ENCODE measurements at places on chromosomes 7 and 10.
A peak's percentile ranks its signal among the peaks of the same experiment; 100 is the strongest.

DNA sequence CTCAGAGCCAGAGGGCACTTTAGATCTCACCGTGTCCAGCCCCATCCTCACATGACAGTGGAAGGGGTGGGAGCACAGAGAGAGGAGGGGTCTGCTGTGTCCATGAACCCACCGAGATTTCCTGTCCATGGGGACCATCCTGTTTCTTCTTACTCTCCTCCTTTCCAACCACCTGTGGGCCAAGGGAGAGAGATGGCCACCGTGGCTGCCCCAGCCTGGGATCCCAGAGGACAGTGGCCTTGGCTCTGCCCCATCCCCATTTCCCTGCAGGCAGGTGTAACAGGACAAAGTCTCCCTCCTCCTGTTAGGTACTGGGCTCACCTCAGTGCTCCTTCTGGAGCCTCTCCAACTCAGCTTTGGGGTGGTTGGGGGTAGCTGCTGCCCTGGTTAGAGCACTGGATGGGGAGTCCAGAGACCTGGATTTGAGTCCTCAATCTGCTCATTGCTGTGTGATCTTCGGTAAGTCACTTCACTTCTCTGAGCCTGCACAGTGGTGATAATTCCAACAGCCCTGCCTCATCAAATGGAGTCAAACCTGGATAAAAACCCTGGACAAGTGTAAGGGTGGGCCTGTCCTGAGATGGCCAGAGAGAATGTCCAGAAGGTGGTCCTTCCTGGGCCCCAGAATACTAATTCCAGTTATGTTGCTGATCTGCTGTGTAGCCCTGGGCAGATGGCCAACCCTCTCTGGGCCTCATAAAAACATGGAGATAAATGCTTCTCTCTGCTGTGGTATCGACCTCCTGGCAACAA is 17.8 kb upstream of the PCBD1 start:
- no peak for DNase-seq

DNA sequence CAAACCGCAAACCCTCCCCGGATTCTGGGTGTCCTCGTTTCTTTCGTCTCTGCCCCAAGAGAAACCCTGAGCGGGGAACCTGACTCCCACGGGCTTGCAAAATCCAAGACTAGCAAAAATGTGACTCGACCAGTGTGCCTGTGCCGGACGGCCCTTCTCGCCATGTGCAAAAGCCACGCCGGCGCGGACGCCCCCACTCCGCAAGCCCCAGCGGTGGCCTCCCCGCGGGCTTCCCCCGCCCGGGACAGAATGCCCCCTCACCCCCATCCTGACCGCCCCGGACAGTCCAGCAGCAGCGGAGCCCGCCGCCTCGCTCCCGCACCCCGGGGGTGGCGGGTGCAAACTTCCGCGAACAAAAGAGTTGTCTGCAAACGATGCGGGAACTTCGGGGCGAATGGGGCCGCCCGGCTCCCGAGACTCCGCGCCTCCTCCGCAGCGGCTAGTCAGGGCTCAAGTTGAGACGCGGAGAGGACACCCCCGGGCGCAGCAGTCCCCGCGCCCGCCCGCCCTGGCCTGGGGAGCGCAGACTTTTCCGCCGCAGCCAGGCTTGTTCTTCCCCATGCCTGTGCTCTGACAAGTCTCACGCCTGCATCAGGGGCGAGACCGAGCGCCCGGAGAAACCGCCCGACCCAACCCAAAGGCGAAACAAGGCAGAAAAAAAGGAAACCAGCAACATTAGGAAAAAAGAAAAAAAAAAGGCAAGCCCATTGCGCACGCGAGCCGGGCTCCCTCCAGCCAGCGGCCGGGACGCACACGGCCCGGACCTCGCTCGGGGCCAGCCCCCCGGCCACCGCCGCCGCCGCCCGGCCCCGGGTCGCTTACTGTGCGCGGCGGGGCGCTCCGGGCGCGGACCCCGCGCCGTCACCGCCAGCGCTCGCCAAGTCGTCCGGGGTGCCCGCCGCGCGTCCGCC is 732 bp downstream of the FAM53B start:
- DNase-seq: no peak

DNA sequence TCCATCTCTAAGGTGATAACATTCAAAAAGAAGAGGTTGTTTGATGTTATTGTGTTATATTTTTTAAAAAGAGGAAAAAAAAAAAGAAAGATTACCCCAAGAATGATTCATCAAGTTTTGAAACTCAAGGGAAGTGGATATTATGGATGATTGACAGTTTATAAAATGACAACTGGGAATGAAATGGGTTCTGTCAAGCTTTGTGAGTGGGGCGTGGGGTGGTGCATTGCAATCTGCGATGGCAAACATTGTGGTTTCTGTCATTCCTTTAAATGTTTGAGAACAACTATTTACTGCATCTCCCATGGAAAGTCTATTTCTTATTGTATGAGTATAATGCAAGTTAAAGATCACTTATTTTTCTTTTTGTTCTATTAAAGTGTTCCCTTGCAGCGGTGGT is 297.0 kb downstream of the CCDC3 start:
- no peak for DNase-seq

DNA sequence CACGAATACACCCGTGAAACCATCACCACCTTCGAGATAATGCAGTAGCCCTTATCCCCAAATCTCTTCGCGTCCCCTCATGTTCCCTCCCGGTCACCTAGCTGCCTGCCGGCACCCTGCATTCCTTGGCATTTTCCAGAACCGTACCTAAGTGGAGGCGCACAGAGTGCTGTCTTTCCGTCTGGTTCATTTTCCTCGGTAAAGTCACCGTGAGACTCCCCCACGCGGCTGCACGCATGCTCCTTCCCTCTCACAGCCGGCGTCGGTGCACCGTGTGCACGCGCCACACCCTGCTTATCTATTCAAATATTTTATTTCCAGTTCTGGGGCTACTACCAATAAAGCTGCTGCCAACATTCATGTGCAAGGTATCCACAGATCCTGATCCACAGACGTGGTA is 65.5 kb upstream of the NKX6-2 start:
- no peak for DNase-seq

GRCh38 chr7:50366311-50366710 is 61.8 kb downstream of the IKZF1 start:
- no peak for DNase-seq

- no peak for DNase-seq
Measured at GRCh38 chr10:120734483-120735078, 116.6 kb upstream of the WDR11 start.

- no peak for DNase-seq
Measured at GRCh38 chr10:61987951-61988379, 86.5 kb downstream of the ARID5B start.

DNA sequence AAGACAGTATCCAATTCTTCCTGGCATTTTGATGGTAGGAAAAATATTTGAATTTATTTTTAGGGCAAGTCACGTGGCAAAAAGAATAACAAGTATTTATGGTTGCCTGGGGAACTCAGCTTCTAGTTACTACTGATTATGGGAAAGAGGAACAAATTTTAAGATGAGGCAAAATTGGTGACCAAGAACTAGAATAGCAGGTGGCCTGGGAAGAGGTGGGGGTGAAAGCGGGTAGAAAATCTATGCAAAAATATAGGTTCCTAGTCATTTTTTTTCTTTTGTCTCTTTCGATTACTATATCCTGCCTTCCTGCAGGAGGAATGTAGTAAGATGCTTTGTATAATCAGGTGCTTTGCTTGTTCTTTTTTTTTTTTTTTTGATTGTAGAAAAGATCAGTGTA is 27.8 kb downstream of the ENTPD1 start:
- no peak for DNase-seq

GRCh38 chr10:86363833-86364490 is 2.6 kb downstream of the GRID1 start:
- DNase-seq: no peak

DNA sequence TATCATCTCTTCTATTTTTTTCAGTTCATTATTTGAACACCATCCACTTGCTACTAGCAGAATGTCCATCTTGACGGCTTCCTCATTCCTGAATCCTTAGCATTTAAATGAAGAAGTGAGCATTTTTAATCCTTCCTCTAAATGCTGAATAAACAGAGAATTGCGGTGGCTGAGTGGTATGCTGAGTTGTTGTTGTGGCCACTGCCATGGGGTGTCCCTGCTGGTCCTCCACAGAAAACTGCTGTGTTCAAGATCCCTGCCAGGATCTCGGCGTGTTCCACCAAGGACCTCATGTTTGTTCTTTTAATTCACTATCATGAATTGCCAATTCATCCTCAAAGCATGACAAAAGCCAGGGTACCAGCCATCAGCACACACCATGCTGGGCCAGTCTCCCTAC is 48.9 kb upstream of the HABP2 start:
- DNase-seq: no peak

- peak; percentile 90 for DNase-seq
Measured at GRCh38 chr7:102933763-102934162, 21.0 kb downstream of the LRRC17 start.

- no peak for DNase-seq
Measured at GRCh38 chr7:129989466-129989865, 36.7 kb upstream of the UBE2H start.

- no peak for DNase-seq
Measured at GRCh38 chr7:37315772-37316715, 132.6 kb downstream of the ELMO1 start.

DNA sequence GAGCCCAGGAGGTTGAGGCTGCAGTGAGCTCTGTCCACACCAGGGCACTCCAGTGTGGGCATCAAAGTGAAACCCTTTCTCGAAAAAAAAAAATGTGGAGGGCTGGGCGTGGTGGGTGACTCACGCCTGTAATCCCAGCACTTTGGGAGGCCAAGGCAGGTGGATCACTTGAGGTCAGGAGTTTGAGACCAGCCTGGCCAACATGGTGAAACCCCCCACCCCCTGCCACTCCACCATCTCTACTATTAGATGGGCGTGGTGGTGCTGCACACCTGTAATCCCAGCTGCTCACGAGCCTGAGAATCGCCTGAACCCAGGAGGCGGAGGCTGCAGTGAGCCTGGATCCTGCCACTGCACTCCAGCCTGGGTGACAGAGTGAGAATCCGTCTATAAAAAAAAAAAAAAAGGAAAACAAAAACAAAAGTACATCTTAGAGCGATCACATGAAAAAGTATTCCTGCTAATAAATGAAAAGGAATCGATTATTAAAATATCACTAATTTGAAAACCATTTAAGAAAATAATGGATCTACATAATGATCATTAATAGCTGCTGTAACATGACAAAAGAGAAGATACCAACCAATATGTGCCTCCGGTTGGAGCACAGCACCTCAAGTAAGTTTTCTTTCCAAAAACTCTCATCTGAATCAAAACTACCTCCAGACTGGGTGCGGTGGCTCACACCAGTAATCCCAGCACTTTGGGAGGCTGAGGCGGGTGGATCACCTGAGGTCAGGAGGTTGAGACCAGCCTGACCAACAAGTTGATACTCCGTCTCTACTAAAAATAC is 4.9 kb downstream of the HNRNPF start:
- no peak for DNase-seq

All from coronary artery (tissue), 2 donors.